ENCODE measurements at places on chromosomes 4 and X.
A peak's percentile ranks its signal among the peaks of the same experiment; 100 is the strongest.

- DNase-seq, result no peak
These were observed 59.8 kb downstream of the PACRGL start for GRCh38 chr4:20760053-20760452.

DNA sequence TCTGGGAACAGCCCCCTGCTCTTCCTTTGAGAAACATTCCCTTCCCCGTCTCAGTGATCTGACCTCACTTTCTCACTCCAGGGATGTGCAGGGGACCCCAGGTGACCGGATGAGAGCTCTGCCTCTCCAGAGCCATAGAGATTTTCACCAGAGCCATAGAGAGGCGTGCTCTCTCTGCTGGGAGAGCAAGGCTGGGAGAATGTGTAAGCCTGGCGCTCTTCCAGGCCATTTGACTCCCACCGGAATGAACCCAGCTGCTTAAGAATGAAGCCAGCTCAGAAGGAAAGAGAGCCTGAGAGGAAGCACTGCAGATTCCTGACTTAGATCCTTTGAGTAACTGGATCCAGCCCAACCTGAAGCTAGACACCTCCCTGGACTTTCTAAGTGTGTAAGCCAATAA, 106.4 kb downstream of the DHX15 start:
- no peak for DNase-seq

DNA sequence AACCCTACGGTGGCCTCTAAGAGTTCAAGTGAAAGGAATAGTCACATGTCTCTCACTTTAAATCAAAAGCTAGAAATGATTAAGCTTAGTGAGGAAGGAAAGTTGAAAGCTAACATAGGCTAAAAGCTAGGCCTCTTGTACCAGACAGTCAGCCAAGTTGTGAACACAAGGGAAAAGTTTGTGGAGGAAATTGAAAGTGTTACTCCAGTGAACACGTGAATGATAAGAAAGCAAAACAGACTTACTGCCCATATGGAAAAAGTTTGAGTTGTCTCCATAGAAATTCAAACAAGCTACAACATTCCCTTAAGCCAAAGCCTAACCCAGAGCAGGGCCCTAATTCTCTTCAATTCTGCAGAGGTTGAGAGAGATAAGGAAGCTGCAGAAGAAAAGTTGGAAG, 51.5 kb upstream of the RAB9B start:
- DNase-seq, result no peak

DNA sequence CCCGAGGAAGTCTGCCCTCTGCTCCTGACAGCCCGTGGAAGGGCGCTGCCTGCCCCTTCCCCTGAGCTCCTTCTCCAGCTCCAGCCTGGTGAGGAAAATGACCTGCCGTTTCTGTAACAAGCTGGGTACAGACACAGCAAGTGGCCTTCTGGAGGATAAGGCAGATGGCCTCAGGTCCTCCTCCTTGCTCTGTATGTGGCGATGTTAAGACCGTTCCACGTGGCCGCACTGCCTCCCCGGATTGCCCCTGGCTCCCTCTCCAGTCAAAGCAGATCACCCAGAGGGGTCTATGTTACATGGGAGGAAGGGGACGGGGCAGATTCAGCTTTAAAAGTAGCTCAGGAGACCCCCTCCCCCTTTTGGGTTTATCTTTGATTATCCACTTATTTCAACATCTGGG, 80.3 kb upstream of the GATB start:
- DNase-seq, result no peak

DNA sequence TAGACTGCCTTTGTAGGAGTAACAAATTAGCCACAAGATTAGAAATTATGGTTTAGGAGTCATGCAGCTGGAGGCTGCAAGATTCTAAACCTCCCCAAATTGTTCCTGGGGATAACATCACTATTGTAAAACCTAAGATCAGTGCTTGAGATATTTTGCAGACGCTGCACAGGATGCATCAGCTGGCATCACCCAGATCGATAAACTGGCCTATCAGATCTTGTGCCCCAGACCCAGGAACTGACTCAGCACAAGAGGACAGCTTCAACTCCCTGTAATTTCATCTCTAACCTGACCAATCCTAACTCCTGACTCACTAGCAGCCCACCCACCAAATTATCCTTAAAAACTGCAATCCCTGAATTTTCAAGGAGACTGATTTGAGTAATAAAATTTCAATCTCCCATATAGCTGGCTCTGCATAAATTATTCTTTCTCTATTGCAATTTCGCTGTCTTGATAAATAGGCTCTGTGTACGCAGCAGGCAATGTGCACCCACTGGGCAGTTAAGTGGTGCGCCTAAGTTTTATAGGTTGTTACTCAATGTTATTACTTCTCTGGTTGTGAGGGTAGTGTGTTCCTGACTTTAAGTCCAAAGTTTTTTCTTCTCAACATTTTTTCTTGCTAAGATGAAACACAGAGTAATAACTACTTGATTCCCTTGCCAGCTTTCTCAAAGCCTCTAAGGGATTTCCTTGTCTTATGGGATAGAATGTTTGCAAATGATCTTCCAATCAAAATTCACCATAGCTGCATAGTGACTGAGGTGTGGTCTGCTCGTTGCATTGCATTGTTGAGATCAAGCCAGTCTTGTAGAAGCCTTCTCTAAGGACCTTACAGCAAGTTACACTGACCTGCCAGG, 312.3 kb upstream of the DKK2 start:
- no peak for DNase-seq

- peak; percentile 55 for DNase-seq
These were observed 150.1 kb downstream of the KLF8 start for GRCh38 chrX:56382278-56382677.

DNA sequence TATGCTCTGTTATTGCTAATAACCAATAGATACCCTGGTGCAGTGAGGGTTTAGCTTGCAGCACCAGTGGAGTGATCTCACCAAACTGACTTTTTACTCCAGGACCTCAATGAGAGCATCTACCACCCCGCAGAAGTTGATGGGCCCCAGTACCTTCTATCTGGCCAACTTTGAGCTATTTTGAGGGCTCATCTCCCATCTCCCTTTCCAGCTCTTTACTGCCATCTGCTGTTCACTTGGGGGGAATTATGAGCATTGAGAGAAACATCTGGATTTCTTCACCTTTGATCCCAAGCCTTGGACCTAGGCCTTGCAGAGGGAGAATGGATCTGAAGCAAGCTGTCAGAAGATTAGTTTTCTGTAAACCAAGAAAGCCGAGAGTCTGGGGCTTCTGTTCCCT, 143.6 kb downstream of the TMEM164 start:
- DNase-seq, result peak; percentile 16

- DNase-seq, result no peak
These were observed 131.8 kb downstream of the SPOCK3 start for GRCh38 chr4:167102475-167102874.

- DNase-seq, result no peak
These were observed 299.5 kb upstream of the CLNK start for GRCh38 chr4:10983885-10984640.

DNA sequence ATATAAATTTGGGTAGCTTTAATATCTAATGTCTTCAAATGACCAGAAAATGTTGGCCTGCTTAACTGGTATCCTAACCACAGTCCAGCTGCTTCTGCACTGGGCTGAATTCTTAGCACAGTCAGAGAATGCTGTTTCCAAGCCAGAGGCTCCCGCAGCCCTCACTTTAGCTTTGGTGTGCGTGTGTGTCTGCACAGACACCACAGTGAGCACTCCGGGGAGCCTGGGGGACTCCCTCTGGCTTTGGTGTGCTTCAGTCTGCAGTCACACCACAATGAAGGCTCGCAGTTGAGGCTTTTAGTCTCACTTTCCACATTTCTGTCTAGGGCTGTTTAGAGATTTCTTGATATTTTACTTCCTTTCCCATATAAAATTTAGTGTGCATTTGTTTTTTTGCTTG, 53.6 kb downstream of the APOO start:
- DNase-seq, result no peak

DNA sequence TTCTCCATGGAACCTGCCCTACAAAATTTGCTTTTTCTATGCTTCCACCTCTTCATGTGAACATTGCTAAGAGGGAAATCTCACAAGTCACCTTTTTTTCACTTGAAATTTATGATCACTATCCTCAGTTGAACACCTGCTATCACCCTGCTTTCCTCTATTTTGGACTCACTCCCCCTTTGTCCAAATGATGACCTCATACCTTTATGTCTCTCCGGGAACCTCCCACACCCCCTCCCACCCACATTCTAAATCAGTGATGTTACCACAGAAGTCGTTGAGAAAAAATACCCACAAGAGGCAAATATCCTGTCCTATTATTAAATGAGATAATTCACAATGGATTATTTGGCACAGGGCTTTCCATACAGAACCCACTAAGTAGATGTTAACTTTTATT, 156.5 kb downstream of the RNF150 start:
- no peak for DNase-seq

GRCh38 chr4:145843148-145843547, 95.5 kb downstream of the ZNF827 start:
- no peak for DNase-seq

- DNase-seq, result no peak
These were observed 239.6 kb upstream of the TRAM1L1 start for GRCh38 chr4:117324851-117325491.

DNA sequence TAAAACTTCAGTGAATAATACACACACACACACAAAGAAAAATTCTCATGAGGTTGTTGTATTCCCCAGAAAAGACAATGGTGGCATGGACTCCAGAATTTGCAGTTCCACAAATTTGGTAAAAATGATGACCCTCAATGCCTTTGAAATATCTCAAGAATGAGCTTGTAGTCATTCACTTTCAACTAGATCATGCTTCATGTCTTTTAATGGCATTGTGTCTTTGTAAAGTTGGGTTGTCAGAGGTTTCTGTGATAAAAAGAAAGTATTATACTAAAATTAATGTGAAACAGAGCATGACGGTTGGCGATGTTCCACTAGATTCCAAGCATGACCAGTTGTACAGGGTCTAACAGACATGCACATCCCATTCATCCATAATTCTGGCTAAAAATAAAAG, 685.0 kb upstream of the FRG1 start:
- no peak for DNase-seq

DNA sequence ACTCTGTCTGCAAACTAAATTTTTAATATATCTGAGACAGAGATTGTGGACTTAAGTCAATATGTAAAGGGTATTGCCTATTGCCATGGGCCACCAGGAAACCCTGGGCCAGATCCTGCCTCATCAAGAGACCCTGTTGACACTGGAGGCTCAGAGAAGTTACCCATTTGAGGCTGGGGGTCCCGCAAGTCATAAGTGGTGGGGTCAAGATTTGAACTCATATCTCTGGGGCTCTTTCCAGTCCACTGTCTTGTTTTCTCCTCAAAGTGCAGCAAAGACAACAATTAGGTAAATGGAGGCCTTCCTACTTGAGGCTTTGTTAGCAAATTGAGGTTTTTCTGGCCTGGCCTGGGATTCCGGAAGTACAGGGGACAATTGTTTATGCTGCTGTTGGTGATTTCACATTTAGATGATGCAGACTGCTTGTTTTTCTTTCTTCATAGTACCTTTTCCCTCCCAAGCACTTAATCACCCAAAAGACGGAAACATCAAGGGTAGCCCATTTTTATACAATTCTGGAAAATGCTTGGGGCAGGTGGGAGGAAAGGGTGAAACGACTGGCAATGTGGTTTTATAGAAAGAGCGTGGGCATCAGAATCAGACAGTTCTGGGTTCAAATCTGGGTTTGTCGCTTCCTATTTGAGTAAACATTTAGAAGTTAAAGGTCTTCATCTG, 160.0 kb downstream of the SMIM20 start:
- peak; percentile 69 for DNase-seq

DNA sequence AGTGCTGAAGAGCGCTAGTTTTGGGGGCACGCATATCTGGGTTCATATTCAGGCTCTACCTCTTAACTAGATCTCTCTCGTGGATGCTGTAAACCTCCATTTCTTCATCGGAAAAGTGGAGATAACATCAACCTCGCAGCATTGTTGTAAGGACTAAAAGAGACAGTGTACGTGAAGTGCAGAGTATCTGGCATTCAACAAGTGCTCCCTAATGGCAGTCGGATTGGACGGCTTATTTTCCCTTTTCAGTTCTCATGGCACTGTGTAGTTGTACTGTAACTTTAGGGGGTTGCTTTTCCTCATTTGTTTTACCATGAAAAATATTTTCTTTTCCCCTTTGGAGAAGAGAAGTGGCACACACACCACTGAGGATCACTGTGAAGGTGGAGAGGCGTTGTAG, 51.4 kb upstream of the ESX1 start:
- DNase-seq, result no peak

DNA sequence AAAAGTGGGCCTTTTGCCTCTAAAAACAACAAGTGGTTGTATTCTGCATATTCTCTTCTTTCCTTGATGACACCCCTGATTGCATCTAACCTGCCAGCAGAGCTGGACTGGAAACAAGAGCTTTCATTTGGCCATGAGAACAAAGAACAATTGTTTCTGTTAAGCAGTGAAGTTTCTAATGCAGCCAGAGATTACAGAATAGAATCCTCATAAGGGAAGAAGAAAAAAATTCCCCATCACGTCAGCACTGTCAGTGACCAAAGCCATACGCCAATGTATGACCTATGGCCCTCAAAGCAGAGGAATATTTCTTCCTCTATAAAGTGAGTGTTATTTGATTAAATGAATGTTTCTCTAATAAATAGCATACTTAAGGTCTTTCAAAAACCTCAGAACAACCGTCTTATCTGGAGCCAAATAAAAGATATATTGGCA, 529.1 kb upstream of the INTU start:
- no peak for DNase-seq

DNA sequence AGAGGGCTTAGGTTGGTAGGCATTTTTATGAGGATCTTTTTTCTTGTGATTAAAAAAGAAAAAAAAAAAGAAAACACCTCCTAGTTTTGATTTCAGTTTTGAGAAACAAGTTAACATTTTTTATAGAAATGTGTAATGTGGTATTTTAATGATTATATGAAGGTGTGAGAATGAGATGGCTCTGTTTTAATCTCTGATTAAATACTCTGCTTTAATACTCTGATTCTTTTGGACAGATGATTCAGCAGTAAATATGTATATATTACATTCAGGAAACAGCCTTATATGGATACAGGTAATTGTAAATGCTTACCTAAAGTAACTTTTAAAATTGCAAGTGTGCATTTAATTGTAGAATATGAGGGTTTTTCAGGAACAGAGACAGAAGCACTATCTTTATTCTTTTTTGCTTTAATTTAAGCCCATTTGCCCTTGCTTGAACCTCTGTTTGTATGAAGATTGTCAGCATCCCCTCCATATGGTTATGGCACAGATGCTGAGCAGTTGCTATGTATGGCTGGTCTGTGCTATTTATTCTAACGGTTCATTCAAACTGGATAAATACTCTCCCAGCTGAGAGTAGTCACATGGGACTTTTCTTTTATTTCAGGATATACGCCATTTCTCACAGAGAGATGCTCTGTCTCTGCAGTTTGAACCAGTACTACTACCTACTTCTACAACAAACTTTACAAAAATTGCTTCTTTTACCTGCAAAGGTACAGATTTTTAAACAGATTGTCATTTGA, 101.0 kb upstream of the TLR2 start:
- no peak for DNase-seq

DNA sequence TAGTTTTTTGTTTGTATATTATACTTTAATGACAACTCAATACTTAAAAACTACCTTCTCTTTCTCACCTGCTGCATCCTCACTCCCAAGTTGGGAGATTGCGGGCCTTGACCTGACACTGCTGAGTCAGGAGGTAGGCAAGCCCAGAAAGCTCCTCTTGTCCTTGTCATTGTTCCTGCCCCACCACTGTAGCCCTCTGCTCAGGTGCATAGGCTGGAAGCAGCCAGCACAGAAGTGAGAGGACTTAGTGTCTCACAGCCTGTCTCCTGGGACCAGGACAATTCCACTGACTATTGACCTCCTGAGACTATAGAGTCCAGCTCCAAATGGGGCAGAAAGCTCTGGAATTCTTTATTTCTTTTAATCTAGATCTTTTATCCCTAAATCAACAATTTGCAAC, 123.5 kb upstream of the NDP start:
- DNase-seq, result no peak
